ENCODE measurements at places on chromosomes 2 and 18. TPM values are rescaled to one million over a fixed set of nuclear protein-coding genes. Genes with fewer than 3 reads are reported as not detected.

Gene NOTO
- polyA plus RNA-seq: not detected

Gene ITGA4
- 0.80 TPM for polyA plus RNA-seq

Gene MRPS9
- polyA plus RNA-seq: 63.9 TPM

Gene OTX1
- not detected for polyA plus RNA-seq

Gene GREB1L
- 5.2 TPM for polyA plus RNA-seq

Gene SAG
- polyA plus RNA-seq: not detected
